ENCODE measurements at places on chromosomes 12 and 14.

GRCh38 chr12:54215989-54216796 is 27.4 kb upstream of the SMUG1 start:
- DNase-seq = no peak

DNA sequence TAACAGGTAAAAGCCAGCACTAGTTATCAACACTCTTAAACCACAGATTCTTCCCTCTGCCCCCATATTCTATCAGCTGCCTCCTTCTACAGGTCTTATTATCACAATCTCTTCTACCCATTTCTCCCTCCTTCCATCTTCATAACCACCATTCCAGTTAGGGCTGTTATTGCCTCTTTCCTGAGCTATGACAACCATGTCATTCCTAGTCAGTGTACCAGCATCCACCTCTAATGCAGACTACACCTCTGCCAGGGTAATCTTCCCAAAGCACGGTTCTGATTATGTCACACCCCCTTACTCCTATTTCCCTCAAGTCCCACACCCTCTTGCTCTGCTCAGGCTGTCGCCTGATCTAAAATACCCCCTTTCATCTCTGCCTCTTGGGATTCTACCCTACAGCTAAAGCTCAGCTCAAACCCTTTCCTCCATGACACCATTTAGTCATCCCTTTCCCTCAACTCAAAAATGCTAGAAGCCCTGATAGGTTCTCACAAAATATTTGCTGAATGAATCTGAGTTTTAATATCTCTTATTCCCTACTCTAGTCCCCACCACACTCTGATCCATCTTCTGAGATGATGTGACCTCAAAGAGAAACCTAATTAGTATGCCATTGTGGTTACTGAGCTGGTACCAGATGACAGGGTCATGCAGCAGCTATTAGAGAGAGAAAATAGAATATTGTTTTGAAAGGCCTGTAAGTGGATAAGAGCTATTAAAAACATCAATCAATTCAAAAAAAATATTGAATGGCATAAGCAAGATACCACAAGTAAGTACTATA is 11.7 kb downstream of the RACGAP1 start:
- no peak for DNase-seq

GRCh38 chr14:100694579-100695422 is 31.9 kb upstream of the DLK1 start:
- no peak for DNase-seq

DNA sequence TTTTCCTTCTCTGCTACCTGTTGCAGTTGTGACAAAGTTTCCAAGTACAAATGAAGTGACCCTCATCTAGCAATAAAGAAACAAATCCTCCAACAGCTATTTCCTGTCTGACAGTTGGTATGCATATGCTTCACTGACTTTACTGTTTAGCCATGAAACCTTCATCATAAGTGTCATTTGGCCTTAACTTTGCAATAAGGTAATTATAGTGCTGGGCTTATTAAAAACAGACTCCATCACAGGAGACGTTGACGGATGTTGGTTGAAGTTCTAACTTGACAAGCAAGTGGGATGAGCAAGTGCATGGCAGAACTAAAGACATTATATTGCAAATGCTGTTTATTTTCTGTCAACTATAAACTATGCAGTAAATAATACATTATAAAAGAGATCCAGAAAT is 425.2 kb downstream of the RPS29 start:
- no peak for DNase-seq

DNA sequence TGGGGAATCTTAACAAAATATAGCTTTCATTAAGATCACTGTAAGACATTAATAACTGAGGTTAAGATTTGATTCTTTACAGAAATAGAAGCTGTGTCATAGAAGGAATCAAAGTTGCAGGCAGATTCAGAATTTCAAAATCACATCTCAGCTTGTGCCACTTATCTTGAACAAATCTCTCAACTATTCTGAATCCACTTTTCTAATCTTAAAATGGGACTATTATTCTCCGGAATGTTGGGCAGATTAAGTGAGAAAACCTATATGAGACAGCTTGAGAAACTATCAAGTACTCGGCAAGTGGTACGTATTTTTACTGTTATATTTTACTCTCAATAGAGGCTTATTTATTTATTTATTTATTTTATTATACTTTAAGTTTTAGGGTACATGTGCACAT is 28.4 kb downstream of the PZP start:
- DNase-seq = no peak

Data from neural crest cell (in vitro differentiated cells).